ENCODE measurements at places on chromosomes 2 and 18.

- no peak for DNase-seq
Measured at GRCh38 chr2:230140667-230141066, 71.9 kb upstream of the SLC16A14 start.

DNA sequence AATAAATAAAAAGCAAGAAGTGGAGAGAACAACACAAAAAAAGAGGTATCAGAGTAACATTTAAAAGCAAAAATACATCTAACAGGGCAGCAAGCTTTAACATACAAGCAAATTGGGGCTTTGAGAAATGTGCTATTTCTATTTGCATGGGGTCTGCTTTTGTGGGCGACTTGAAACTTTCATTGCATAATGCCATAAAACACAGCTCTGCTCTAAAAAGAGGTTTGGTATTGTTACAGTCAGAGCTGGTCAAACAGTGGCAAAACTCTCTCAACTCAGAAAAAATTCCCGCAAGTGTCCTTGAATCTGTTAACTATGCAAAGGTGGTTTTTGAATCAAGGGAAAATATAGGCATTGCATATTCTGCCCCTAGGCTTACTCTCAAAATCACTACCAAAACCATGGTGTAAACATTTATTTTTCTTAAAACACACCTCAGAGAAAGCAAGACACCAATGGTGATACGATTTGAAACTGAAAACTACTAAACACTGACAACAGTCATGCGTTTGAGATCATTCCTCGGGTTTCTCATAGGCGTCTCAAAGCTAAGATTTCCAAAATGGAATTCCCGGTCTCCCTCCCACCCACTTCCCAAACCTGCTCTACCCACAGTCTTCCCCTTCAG lies 45.5 kb downstream of the RNF152 start:
- DNase-seq, result no peak

GRCh38 chr18:68177807-68178702 lies 536.9 kb downstream of the TMX3 start:
- DNase-seq, result no peak

GRCh38 chr2:119599384-119599783 lies 55.1 kb downstream of the CFAP221 start:
- DNase-seq, result no peak

GRCh38 chr18:25590456-25590855 lies 238.5 kb upstream of the ZNF521 start:
- DNase-seq, result no peak

DNA sequence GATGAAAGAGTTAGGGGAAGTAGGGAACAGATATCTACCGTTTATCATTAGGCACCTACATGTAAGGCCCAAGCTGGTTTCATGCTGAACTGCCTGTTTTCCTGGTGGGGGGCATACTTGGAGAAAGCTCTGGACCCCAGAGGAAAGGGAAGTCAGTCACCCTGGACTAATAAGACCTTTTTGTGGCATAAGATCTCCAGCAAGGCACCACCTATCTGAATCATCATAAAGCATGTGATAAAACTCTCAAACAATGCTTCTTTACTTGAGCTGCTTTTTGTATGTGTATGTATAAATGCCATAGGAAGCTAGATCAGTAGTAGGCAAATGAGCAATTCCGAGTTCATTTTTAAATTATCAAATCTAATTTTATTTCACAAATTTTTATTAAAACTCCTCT lies 104.8 kb downstream of the TANC1 start:
- DNase-seq, result no peak

GRCh38 chr2:55168221-55169154 lies 63.6 kb downstream of the CLHC1 start:
- DNase-seq, result peak; percentile 63

DNA sequence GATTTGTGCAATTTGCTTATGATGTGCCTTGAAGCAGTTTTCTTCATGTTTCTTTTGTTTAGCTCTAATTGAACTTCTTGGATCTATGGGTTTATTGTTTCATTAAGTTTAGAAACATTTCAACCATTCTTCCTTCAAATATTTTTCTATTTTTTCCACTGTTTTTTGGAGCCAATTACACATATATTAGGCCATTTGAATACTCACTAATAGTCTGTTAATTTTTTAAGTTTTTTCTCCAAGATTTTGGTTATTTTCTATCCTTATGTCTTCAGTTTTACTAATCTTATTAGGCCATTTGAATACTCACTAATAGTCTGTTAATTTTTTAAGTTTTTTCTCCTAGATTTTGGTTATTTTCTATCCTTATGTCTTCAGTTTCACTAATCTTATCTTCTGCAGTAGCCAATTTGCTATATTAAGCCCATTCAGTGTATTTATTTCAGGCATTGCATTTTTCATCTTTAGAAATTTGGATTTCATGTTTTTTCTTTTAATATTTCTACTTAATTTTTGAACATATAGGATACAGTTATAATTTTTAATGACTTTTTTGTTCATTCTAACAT lies 9.5 kb upstream of the TMEM87B start:
- DNase-seq, result no peak

DNA sequence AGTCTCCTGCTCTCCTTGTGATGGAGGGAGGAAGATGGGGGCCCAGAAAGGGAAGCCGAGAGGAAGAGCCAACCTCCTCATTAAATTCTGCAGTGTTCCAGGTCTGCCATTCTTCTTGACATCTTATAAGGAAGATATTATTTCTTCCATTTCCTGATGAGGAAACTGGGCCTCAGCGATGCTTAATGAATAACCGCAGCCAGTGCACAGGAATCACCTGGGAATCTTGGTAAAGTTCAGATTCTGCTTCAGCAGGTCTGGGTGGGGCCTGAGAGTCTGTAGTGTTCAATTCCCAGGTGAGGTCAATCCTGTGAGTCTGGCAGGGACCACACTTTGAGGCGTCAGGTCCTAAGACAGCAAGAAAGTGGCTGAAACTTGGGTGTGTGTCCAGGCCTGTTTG lies 17.3 kb downstream of the PCARE start:
- no peak for DNase-seq

- no peak for DNase-seq
Measured at GRCh38 chr2:148876202-148876594, 1.2 kb downstream of the KIF5C start.

GRCh38 chr18:34991561-34991960 lies 49.7 kb upstream of the MAPRE2 start:
- no peak for DNase-seq

DNA sequence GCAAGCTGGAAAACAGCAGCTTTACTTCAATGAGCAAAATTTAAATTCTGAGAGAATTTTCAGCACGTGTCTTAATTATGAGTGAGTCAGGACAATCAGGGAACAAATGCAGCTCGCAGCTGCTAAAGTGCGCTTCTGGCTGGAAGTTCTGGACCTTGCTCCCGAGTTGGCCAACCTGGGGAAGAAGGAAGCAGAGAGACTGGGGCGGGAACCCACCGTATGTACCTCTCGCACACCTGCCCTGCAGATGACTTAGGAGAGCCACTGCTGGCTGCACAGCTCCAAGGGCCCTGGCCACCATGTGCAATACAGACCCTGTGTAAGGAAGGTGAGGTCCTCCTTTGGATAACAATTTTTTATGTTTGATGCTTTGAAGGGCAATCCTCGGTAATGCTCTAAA lies 42.4 kb downstream of the REEP1 start:
- DNase-seq, result no peak

GRCh38 chr2:42900289-42900891 lies 108.0 kb upstream of the HAAO start:
- DNase-seq, result no peak

- DNase-seq, result no peak
Measured at GRCh38 chr18:77116201-77117080, 16.1 kb downstream of the MBP start.

- DNase-seq, result no peak
Measured at GRCh38 chr2:182852801-182853200, 13.6 kb downstream of the FRZB start.

GRCh38 chr2:74690571-74690970 lies 36.5 kb downstream of the SEMA4F start:
- peak; percentile 44 for DNase-seq

DNA sequence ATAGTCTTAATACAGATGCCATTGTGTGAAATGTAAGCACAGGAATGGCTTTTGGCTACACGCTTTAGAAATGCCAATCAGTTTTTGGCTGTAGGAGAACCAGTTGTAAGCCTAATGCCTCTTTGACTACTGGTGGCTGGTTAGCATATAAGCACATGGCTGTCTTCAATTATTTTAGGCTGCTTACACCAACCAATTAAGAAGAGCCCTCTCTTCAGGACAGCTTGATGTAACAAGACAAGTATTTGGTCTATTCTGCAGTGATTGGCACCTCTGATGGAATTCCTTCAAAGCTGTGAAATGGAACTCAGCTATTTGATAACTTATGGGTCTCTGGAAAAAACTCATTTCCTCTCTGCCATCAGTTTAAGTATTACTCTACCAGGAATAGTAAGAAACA lies 680.1 kb upstream of the FSHR start:
- no peak for DNase-seq

DNA sequence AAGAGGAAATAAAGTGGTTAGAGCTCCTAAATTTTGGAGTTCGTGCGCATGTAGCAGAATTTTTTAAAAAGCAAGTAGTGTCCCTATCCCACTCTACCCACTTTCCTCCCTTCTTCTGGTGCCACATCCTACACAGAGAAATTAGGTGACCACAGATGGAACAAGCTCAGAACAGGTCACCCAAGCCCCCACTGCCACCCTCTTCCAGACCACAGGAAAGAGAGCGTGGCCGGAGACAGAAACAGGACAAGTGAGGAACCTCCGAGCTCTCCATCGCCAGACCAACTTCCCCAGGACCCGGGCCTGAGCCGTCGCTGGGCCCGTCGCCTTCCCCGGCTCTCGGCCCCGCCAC lies 433 bp downstream of the NPC1 start:
- DNase-seq, result no peak

- no peak for DNase-seq
Measured at GRCh38 chr2:1022178-1022577, 71.5 kb downstream of the SNTG2 start.

- no peak for DNase-seq
Measured at GRCh38 chr2:144516411-144516980, 3.4 kb downstream of the ZEB2 start.

- no peak for DNase-seq
Measured at GRCh38 chr18:61595615-61596251, 262.5 kb downstream of the CDH20 start.

DNA sequence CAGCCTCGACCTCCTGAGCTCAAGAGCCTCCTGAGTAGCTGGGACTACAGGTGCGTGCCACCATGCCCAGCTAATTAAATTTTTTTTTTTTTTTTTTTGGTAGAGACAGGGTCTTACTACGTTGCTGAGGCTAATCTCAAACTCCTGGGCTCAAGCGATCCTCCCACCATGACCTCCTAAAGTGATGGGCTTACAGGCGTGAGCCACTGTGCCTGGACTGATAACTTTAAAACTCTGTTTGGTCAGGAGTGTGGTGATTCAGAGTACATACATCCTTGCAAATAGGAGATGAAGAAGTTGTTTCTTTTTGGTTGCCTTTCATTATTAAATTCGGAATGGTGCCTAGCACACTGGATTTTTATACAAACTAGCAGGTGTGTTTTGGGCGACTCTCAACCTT lies 73.0 kb downstream of the LTBP1 start:
- DNase-seq, result no peak

DNA sequence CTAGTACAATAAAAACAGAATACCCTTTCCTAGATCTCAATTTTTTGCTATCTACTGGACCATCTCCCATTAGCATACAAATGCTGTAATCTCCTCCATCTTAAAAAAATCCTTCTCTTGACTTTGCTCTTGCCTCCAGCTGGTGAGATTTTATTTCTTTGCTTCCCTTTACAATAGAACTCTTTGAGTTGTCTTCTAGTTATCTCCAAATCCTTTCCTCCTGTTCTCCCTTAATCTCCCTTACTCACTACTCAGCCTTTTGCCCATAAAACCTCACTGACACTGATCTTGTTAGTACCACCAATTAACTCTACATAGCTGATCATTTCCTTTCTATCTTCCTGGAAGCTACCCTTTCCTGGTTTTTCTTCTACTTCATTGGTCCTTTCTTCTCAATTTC lies 63.5 kb upstream of the FRZB start:
- DNase-seq, result no peak

- no peak for DNase-seq
Measured at GRCh38 chr2:72925328-72925943, 8.1 kb downstream of the EMX1 start.

GRCh38 chr18:76486574-76486973 lies 8.5 kb downstream of the ZNF516 start:
- no peak for DNase-seq

- no peak for DNase-seq
Measured at GRCh38 chr2:179556425-179556824, 291.8 kb upstream of the SESTD1 start.

DNA sequence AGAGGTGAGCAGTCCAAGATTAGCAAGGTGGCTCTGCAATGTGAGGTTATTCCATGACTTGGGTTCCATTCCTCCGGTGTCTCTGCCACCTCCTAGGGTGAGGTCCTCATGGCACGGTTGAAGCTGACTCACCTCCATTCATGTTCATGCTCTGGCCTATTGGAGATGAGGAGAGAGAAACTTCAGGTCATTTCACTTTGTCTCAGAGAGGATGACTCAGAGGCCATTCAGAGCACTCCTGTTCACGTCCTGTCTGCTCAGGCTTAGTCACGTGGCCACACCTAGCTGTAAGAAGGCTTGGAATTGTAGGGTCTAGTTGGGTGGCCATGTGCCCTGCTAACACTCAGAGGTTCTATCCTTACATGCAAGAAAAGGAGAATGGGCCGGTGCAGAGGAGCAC lies 67.5 kb upstream of the MBOAT2 start:
- no peak for DNase-seq

DNA sequence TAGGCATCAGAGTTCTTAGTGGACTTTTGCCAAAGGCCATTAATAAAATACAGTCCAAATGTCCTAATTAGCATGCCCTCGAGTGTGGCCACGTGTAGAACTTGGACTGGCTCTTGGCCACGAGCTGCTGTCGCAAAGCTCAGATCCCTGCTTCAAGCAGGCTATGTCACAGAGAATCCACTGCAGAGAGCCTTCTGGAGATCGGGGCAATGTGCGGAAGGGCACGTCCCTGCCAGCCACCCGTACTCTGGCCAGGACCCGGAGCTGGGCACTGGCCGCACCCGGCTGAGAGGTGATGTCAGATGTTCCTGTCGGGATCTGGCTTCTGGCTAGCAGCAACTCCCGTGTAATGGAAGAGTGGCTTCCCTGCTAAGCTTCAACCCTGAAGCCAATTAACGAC lies 432.7 kb upstream of the ID2 start:
- no peak for DNase-seq

GRCh38 chr2:28155627-28156026 lies 237.0 kb upstream of the FOSL2 start:
- no peak for DNase-seq

DNA sequence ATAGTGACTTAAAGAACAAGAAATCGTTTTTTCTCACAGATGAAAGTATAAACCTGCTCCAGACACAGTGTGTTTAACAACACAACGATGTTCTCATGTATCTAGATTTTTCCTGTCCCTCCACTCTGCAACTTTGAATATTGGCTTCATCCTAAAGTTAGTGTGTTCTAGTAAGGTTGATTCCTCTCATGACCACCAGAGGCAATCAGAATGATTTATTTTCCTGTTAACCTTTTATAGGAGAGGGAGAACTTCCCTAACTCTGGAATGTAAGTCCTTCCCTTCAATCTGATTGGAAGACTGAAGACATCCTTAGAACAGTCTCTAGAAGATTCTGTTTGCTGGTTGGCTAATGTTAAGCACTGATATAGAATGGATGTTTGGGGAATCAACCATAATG lies 41.0 kb upstream of the TAF4B start:
- DNase-seq, result no peak

- no peak for DNase-seq
Measured at GRCh38 chr2:170162271-170162632, 15.7 kb upstream of the MYO3B start.

Measured in CD4-positive, alpha-beta T cell treated with Interleukin-12 subunit alpha and Interleukin-12 subunit beta, for 1 hour (primary cell).